ENCODE measurements at places on chromosomes 3 and 15. TPM values are rescaled to one million over a fixed set of nuclear protein-coding genes. Genes with fewer than 3 reads are reported as not detected.

- H3K36me3 ChIP-seq: no peaks in the 10 kb centered on the region
- DNase-seq: no peak
- H3K27me3 ChIP-seq: no peaks in the 10 kb centered on the region
- H3K27ac ChIP-seq: no peak overlapping the region
- no peak overlapping the region for H3K4me3 ChIP-seq
These were observed 559.9 kb upstream of the GOLIM4 start for GRCh38 chr3:168655611-168656010.

- no peaks in the 10 kb centered on the region for H3K36me3 ChIP-seq
- DNase-seq: no peak
- H3K27ac ChIP-seq: no peak overlapping the region
- H3K4me1 ChIP-seq: no peaks in the 10 kb centered on the region
- H3K27me3 ChIP-seq: no peaks in the 10 kb centered on the region
- no peak overlapping the region for H3K4me3 ChIP-seq
These were observed 39.6 kb upstream of the PDZRN3 start for GRCh38 chr3:73664389-73664788.

GRCh38 chr3:68802111-68802870, 130.1 kb downstream of the TAFA4 start:
- H3K4me1 ChIP-seq: no peaks in the 10 kb centered on the region
- no peak overlapping the region for H3K27ac ChIP-seq
- H3K4me3 ChIP-seq: no peak overlapping the region

The SLC27A2 gene
- total RNA-seq: 0.13 TPM

The SLC12A1 gene
- total RNA-seq: not detected

The LINGO1 gene
- total RNA-seq: not detected

The C3orf70 gene
- 0.08 TPM for total RNA-seq
